ENCODE measurements at places on chromosomes 1 and 21.

DNA sequence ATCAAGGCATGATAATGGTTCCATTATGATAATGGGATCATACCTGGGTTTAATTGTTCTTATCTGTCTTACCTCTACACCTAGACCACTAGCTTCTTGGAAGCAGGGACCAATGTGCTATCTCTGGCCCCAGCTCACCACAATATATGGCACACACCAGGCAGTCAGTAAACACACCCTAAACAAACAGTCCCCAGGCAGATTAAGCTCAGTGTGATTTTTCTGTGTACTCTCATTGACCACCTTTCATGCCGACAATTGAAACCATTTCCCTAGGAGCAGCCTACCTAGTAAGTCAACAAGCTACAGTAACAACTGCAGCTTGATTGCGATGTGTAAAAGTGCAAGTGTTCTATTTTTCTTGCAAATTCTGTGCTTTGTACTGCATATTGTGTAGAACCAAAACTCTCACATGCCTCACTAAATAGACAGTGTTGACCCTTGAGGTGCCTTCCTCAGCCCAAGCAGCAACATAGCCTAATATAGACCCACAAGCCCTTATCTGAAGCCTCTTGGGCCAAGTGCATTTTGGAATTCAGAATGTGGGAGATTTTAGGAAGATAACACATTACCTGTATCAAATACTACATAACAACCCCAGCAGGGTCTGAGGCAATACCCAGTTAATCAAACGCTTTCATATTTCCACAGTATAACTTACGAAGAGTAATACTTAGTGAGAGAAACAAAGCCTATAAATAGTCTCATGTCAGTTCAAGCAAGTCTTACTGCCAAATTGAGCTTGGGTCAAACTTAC lies 32.0 kb downstream of the INPP5B start:
- DNase-seq: no peak

DNA sequence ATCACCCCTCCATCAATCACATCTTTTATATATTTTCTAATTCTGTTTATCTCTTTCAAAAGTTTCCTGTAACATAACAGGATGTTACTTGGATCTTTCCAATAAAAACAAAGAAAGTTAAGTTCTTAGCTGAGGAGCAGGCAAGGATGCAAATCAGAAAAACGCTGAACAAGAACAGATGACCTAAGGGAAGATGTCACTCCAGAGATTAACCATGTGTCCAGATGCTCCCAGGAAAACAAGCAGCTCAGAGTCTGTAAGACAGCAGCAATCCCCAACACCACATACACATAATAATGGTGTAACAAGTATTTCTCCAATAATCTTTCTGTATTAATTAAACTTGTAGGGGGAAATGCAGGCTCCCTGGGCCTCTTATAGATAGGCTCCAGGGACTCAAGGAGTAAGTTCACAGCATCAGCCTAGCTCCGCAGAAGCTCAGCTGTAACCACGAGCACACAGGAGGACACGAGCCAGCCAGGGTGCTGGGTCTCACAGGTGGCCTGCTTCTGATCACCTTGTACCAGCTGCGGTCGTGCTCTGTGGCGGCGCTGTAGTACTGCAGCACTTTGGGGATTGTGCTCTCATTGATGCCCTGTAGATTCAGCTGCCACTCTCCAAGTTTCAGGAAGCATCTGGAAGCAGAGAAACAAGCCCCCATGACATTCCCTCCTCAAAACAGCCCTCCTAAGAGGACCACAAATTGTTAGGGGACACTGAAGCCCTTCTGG lies 33.1 kb upstream of the EXOSC10 start:
- no peak for DNase-seq

- DNase-seq: no peak
Measured at GRCh38 chr21:32015461-32016139, 142.8 kb downstream of the HUNK start.

DNA sequence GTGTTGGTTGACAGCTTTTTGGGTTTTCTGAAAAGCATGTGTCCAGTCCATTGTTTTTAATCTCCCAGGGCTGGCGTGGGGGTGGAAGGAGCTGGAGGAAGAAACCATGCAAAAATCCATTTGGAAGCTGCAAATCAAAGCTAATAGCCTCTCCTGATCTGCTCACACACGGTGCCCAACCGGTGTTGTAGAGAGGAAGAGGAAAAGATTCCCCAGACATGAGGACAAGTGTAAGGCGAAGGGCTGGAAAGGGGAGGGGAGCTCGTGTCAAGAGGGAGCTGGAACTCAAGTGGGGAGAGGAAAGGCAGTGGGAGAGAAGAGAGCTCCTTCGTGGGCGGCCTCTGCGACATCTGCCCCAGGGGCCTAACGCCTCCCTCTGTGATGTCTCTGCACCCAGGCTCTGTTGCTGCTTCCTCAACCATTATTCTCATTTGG lies 112.3 kb upstream of the IRF2BP2 start:
- no peak for DNase-seq

DNA sequence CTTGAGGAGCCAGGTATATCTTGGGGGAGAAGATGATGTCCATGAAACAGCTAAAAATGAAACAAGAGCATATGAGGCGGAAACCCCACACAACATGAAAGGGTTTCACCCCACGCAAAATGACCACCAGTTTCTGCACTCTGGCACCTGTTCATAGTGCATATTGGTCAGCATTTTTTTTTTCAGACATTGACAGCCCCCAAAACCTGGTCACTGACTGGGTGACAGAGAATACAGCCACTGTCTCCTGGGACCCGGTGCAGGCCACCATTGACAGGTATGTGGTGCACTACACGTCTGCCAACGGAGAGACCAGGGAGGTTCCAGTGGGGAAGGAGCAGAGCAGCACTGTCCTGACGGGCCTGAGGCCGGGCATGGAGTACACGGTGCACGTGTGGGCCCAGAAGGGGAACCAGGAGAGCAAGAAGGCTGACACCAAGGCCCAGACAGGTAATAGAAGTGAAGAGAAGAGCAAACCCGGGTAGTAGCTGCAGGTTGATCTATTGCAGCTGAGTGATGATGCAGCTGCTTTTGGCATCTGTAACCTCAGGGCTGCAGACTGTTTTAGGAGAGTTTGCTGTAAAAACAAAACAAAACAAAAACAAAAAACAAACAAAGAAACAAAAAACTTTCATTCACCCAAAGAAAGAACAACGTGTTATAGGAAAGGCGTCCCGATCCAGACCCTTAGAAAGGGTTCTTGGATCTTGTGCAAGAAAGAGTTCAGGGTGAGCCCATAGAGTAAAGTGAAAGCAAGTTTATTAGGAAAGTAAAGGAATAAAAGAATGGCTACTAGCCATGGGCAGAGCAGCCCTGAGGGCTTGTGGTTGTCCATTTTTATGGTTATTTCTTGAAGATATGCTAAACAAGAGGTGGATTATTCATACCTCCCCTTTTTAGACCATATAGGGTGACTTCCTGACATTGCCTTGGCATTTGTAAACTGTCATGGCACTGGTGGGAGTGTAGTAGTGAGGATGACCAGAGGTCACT lies 51.0 kb downstream of the TNN start:
- no peak for DNase-seq

- DNase-seq: no peak
Measured at GRCh38 chr1:92365378-92366039, 66.7 kb downstream of the RPAP2 start.

GRCh38 chr1:117541585-117541984 lies 64.3 kb upstream of the TENT5C start:
- no peak for DNase-seq

DNA sequence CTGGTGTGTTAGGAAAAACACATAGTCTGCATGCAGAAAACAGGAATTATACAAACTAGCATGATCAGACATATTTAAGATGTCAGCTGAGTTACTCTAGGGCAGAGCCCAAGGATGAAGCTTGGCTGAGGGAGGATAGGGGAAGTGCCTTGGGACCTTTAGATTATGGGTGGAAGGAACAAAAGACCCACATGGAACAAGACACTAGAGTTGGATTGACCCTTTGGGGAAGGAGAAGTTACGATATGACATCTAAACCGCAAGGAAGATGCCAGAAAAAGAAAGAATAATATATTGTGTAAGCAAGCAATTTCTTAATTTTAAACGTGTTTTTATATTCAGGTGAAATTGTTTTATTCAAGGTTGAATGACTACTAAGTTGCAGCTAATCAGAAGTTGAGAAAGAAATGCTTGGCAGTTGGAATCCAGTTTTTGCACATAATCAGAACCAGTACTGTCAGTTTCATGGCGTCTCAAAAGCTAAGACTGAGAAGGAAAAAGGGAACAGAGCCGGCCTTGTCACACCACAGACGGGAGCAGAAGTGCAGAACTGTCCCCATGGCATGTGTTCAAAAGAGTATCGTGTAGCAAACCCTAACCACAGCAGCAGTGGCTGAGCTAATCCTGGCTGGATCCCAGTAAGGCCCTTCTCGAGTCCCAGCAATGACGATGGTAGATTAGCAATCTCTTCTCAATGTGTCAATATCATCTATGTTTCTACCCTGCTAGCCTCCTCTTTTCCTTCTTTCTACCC lies 31.2 kb upstream of the IFNAR2 start:
- DNase-seq: peak; percentile 95

DNA sequence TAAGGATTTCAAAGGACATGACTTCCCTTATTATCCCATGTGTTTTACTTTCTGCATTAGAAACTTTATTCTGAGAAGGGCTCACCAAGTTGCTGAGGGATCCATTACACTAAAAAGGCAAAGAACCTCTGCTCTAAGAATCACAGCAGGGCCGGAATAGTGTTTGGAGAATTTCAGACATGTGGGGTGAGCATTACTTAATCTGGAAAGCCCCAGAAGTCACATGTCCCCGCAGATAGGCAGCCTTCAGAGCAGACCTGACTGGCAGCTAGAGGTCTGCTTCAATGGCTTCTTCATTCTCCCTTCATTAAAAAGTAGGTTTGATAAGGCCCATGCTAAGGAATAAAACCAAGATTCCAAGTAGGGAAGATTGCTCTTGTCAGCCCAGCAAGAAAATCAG lies 52.6 kb upstream of the RBM15 start:
- DNase-seq: no peak

GRCh38 chr1:241460098-241460873 lies 59.3 kb downstream of the FH start:
- no peak for DNase-seq

DNA sequence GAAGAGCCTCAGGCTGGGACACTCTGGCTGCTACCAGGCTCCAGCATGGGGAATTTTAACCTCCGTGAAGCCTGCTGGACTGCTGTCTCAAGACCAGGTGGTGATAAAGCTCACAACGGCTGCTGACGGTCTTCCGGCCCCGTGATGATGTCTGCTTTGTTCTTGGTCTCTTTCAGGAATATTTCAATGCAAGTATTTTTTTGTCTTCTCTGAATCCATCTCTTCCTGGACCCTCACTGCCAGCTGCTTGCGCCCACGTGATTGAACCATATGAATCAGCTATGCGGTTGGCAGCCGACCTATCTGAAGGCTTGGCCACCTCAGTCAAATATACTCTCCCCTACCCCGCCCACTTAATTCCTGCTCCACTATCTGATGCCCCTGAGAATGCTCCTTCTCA lies 14.6 kb upstream of the SLC6A17 start:
- DNase-seq: no peak

- DNase-seq: no peak
Measured at GRCh38 chr1:150311762-150312161, 9.6 kb upstream of the PRPF3 start.

- peak; percentile 16 for DNase-seq
Measured at GRCh38 chr21:39012326-39013230, 170.7 kb downstream of the PSMG1 start.

DNA sequence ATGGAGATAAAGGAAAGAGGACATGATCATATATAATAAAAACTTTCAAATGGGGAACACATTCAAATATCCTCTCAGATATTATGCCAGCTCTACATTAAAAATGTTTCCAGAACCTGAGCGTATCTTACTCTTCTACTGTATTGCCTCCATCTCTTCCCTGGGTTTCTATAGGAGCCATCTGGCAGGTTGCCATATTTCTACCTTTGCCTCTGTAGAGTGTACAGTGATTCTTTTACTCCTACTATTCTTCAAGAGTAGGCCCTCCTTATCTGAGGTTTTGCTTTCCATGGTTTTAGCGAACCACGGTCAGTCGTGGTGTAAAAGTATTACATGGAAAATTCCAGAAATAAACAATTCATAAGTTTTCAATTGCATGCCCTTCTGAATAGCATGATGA lies 259.5 kb downstream of the GRIK1 start:
- no peak for DNase-seq

GRCh38 chr1:92126088-92126487 lies 45.9 kb downstream of the BTBD8 start:
- no peak for DNase-seq

- DNase-seq: no peak
Measured at GRCh38 chr1:102097451-102097850, 100.7 kb upstream of the OLFM3 start.

GRCh38 chr1:227758366-227758765 lies 23.1 kb downstream of the SNAP47 start:
- no peak for DNase-seq

DNA sequence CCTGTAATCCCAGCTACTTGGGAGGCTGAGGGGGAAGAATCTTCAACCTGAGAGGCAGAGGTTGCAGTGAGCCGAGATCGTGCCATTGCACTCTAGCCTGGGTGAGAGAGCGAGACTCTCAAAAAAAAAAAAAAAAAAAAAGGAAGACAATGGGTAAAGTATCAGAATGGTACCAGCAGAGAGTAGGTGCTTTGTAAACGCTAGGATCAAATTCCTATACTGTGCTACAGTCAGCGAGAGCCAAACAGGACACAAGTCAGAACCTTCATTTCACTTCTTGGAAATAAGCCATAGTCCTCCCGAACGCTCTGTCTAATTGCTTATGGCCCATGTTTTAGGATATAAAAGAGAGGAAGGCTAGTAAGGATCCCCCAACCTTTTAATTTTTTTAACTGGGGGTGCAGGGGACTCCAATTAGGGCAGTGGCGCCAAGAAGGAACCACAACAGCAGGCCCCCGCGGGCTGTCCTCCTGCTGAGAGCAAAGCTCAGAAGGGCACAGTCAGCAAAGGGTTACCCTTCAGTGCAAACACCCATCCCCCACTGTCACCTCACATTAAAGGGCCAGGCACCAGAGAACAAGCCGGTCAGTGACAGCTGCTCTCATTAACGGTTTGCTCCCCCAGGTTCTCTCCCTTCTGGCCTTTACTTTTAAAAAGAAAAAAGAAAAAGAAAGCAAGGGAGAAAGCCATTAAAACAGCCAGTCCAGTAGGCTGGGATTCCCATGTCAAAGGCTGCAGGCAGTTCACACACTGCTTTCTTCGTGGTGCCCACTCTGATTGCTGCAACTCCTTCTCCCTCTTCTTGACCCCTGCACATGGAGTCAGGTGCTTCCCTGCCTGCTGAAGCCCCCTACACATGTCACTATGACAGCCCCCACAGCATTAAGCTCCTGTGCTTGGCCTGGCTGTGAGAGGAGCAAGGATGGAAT lies 69.4 kb downstream of the PLPP3 start:
- no peak for DNase-seq

All from AML-193 (cell line).